ENCODE measurements at places on chromosomes 7 and 10.

- DNase-seq, result no peak
Measured at GRCh38 chr7:3064067-3064466, 20.4 kb upstream of the CARD11 start.

- DNase-seq, result no peak
Measured at GRCh38 chr10:46215426-46215825, 71.4 kb upstream of the ANTXRL start.

- DNase-seq, result no peak
Measured at GRCh38 chr7:94655126-94655847, 646 bp downstream of the SGCE start.

- no peak for DNase-seq
Measured at GRCh38 chr7:156032973-156033372, 220.7 kb upstream of the SHH start.
